NCI-H1417 (cell line): ENCODE measurements at places on chromosomes 2 and 18.

GRCh38 chr2:239305222-239305575 lies 95.6 kb downstream of the HDAC4 start:
- no peak for DNase-seq

DNA sequence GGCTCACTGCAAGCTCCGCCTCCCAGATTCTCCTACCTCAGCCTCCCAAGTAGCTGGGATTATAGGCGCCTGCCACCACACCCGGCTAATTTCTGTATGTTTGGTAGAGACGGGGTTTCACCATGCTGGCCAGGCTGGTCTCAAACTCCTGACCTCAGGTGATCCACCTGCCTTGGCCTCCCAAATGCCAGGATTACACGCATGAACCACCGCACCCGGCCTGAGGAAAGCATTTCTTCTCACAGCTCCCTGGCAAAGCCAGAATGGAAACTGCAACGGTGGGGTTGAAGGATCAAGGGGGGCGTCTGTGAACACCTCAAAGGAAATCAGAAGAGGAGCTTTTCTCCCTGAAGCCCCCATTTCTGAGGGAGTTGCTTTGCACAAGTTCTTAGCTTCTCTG lies 11.2 kb upstream of the TEX51 start:
- DNase-seq: no peak

- DNase-seq: no peak
Measured at GRCh38 chr2:112623913-112624777, 21.6 kb upstream of the SLC20A1 start.

- no peak for DNase-seq
Measured at GRCh38 chr2:221465776-221466175, 106.3 kb downstream of the EPHA4 start.

DNA sequence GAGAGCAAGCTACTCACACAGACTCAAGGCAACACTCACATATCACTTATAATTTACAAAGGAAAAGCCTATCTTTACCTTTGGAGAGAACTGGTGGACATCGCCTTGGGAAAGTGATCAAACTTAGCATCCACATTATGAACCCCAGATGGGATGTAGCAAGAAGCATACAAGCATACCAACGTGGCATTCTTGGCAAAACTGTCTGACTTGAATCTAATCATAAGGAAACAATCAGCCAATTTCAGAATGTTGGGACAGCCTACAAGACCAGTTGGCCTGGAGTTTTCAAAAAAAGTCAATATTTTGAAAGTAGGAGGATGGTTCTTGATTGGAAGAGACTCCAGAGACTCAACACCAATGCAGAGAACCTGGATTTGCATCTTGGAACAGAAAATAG lies 79.1 kb upstream of the PMAIP1 start:
- no peak for DNase-seq

DNA sequence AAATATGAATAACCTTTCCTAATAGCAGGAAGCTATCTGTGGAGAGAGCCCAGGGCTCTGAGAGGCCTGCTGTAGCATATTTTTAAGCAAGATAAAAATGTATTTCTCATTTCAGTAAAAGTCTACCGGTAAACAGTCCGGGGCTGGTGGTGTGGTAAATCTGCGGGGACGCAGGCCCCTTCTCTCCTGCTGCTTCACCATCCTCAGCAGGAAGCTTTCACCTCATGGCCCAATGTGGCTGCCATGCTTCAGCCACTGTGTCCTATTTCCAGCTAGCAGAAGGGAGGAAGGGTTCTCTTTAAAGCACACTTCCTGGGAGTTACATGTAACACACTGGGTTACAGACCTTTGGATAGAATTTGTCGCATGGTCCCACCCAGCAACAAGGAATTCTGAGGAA lies 79.5 kb upstream of the ODC1 start:
- no peak for DNase-seq
